GM12865 (cell line): ENCODE measurements at places on chromosomes 3 and 15.

GRCh38 chr3:33926998-33927605 is 128.7 kb downstream of the PDCD6IP start:
- DNase-seq, result no peak

DNA sequence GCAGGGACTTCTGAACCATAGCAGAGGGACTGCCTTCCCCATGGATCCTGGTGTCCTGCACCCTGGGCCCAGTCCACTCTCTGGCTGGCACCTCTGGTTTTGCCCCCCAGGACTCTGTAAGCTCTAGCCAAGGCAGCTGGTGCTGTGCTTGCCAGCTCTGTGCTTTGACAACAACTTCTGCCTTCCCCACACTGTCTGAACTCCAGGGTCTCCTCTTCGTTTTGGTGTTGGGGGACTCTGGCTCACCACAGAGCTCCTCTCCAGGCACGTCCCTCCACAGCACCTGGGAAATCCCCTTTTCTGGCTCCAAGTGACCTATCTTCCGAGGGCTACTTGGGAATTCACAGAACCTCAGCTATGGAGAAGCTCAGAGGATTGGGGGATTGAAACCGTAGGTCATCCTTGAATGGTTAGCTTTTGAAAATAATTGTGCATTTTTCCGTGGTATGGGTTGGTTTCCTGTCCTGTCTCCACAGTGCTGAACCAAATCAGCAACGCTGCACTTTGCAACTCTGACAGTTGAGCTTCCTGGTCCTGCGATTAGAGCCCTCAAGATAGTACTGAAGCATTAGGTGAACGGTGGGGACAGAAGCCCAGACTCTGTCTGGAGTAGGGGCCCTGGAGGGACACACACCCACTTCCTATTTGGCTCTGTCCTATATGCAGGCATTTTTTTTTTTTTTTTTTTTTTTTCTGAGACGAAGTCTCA is 152.4 kb downstream of the APBA2 start:
- DNase-seq, result peak; percentile 5

GRCh38 chr3:64214381-64215018 is 10.8 kb downstream of the PRICKLE2 start:
- no peak for DNase-seq

GRCh38 chr3:89584398-89584797 is 477.0 kb downstream of the EPHA3 start:
- DNase-seq, result no peak

DNA sequence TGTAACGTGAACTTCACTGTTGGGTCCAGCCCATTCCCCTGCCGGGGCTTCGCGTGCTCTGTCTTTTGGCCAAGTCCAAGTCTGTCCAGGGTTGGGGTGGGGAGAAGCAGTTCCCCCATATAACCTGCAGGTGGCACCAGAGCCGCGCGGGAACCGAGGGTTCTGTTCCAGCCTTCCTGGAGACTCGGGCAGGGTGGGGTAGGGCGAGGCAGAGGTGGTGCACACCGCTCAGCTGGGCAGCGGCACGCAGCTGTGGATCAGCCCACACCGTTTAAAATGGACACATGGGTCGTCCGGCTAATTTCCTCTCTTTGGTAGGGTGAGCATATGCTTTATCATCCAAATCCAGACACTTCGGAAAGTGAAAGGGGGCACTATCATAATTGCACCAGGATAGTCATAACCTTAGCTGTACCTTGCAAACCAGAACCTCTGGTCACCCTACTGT is 118.1 kb downstream of the TBC1D2B start:
- DNase-seq, result peak; percentile 77

DNA sequence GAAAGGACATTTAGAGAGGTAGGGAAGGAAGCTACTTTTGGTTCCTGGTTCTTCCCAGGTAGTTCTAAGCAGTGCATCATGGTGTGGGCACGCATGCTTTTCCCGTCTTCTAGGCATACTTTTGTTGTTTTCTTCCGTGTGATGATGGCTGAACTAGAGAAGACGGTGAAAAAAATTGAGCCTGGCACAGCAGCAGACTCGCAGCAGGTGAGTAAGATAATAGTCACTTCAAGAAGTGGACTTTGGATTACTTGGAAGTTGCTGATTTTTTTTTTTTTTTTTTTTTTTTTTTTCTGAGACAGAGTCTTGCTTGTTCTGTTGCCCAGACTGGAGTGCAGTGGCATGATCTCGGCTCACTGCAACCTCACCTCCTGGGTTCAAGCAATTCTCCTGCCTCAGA is 17.9 kb downstream of the FANCD2OS start:
- DNase-seq, result no peak

DNA sequence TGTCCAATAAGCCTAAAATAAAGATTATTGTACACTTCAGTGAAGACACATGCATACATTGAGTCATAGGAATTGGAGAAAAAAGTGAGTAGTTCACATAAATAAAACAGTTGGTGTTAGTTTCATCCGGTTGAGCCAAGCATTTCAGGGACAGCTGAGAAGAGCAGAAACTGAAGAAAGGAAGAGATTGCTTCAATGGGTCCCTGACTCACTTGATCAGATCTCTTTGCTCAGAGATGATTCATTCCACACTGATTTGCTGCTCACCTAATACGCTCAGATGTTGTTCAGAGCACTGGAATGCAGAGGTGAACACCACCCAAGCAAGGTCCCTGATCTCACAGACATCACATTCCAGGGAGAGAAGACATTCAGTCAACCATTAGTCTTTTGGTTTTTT is 93.7 kb downstream of the RAD18 start:
- DNase-seq, result no peak

DNA sequence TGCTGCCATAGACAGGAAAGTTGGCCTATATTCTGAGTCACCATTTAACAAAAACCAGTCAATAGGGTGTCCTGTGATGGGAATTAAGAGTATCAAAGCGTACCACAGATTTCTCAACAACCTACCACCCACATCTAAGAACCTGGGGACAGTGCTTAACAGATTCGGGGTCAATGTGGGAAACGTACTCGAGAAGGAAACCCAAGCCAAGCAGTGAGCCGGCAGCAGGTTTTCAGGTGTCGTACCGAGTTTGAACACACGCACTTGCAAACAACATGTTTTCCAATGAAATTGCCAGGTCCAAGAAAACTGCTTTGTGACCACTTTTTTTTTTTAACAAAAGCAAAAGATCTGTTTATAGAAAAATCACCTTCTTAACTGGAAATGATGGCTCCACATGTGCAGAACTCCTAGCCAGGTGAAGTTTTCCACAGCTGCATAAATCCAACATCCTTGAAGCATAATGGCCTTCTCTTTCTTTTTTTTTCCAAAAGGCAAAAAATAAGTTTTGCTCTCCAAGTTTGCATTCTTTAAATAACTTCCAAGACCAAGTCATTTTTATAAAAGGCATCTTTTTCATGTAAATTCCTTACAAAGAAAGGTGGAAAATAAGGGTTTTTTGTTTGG is 45.7 kb downstream of the ADAMTS17 start:
- no peak for DNase-seq

- no peak for DNase-seq
Measured at GRCh38 chr3:184209146-184209923, 20.1 kb upstream of the VWA5B2 start.

GRCh38 chr15:65110676-65111292 is 4.2 kb downstream of the UBAP1L start:
- DNase-seq, result no peak

DNA sequence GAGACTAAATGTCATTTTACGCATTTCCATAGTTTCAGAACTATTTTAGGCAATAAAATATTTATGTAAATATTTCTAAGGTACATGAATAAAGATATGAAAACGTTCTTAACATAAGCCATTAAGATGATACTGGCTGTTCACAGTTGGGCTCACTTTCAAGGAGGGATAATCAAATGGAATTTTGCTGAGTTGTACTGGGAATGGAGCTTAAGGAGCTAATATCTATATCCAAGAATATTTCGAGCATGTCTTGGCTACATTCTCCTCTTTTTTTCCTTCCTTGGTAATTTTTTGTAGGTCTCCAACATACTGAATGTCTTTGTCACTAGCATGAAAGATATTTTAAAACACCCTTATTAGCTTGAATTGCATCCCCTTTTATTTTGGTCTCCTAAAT is 383.4 kb downstream of the RAP2B start:
- DNase-seq, result no peak

DNA sequence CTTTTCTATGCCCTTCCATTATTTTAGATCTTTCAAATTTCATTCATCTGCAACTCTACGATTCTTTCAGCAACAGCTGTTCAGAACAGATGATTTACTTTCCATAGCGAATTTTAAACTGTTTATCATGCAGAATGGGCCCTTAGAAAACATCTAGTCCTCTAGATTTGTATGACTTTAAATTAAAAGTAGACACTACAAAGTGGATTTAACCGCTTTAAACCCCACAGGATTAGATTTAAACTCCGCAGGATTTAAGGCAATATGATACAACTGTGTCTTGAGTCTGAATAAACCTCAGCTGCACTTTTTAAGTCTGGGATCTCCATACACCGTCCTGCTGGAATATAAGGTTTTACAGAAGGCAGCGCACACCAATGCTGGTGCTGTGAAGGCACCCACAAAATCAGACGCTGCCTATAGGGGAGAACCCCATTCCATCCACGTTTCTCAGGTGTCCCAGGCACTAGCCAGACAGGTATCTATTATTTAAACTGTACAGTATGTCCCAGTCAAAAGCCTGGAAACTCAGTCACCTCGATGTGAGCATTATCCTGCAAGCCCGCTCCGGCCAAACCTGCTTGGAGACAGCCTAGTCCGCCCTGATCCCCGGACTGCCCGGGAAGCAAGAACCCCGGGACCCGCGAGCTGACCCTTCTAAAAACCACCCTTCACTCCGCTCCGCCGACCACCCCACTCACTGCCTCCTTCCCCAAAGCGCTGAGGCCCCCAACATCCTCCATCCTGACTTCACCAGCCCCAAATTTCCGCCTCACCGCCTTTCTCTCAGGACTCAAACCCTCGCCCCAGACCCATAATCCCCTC is 768 bp downstream of the ANO10 start:
- peak; percentile 16 for DNase-seq

GRCh38 chr3:188568736-188569135 is 414.8 kb downstream of the LPP start:
- no peak for DNase-seq

GRCh38 chr15:28955160-28955992 is 69.6 kb downstream of the APBA2 start:
- DNase-seq, result peak; percentile 76

- DNase-seq, result no peak
Measured at GRCh38 chr3:158804441-158804840, 2.6 kb downstream of the MFSD1 start.

- DNase-seq, result peak; percentile 18
Measured at GRCh38 chr3:31502803-31503221, 29.9 kb upstream of the STT3B start.

- DNase-seq, result no peak
Measured at GRCh38 chr3:49912881-49913281, 9.2 kb upstream of the MST1R start.

DNA sequence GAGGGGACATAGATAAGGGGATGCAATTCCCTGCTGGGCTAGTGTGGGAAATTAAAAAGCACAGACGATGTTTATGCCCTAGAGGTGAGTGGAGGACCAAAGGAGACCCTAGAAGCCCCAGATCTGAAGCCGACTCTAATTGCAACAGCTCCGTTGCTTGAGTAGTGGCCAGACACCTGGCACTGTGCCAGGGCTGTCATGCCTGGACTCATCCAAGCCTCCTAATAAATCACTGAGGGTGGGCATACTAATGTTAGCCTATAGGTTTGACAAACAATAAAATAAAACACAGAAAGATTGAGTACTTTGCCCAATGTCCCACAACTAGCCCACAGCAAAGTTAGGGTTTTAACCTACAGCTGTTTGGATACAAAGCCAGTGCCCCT is 25.4 kb upstream of the MRPS22 start:
- DNase-seq, result no peak

DNA sequence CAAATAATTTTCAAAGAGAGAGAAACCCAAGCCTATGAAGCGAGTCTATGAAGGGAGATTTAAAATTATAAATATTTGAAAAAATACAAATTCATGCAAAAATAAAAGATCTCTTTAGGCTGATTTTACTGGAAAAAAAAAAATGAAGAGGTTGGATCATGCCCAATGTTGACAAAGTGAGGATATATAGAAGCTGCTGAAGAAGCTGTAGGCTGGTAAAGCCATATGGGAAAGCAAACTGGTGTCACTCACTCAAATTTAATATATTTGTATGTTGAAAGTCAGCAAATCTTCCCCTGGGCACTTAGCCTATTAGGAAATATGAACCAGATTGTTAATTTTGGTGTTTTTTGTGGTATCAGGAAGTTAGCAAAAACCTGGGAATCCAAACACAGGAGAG is 61.8 kb upstream of the BCHE start:
- no peak for DNase-seq

- DNase-seq, result peak; percentile 44
Measured at GRCh38 chr3:15667484-15667883, 65.9 kb downstream of the BTD start.

- no peak for DNase-seq
Measured at GRCh38 chr3:9673082-9673481, 23.8 kb downstream of the MTMR14 start.

- peak; percentile 43 for DNase-seq
Measured at GRCh38 chr3:101813817-101814440, 34.9 kb downstream of the NXPE3 start.
